Stimulated activated CD8-positive, alpha-beta memory T cell treated with anti-CD3 and anti-CD28 coated beads, Interleukin-7, amount 100 ng/mL, for 4 hours (primary cell): ENCODE measurements at places on chromosomes 3 and 15.
A peak's percentile ranks its signal among the peaks of the same experiment; 100 is the strongest.

DNA sequence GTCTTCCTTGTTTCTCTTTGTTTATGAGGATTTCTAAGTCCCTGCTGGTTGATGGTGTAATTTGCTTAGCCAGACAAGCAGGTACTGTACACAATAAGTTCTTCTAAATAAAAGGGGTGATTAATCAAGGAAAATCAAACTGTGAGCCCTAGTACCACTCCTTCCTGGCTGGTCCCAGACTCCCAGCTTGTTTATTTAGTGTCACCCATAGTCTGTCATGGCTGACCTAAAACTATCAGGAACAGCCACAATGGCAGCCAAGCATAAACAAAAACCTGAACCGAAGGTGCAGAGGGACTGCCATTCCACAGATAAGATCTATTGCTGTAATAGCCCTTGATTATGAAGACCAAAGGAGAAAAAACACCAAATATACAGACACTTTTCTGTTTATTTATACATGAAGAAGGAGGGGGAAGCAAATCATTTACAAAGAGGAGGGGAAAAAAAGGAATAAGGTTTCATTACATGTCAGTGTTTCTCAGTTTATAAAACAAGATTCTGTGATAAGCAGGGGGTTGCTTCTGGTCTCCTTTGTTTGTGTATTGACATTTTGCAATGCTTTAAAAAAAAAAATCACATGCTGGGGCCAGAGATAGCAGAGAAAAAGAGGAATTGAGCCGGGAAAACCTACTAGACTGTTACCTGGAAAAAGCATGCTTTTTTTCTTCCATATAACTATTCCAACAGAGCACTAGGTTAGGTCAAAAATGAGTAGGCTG is 182.4 kb upstream of the DPH6 start:
- no peak for DNase-seq

DNA sequence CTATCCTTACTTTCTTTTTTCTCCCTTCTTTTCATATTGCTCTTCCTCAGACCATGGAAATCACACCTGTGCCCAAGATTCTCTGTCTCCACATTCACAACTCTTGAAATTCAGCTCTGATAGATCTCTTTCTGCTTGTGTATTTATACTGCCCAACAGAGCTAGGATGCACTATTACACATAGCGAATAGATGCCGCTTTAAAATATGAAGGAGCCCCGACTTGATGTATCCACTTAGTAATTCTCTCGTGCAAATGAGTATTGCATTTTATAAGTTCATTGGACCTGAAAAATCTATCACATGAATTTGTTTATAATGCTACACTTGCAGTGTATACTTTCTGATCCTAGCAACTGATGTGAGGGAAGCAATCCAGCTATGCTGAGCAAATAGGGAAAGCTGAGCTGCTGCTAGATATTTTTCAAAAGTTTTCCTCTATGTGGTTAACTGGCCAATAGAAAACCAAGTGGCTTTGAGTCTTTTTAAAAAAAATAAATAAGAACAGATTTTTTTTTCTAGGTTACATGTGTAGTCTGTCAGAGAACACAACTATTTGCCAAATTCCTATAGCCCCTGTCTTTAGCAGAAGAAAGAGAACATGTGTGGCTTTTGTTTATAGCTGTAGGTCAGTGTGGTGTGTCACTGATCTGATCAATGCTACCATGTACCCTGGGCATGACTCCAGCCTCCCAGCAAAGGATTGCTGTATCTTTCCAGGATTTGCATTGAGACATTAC is 64.3 kb upstream of the LEKR1 start:
- DNase-seq = no peak

GRCh38 chr3:96259-96658 is 100.3 kb upstream of the CHL1 start:
- DNase-seq = no peak

GRCh38 chr3:73108750-73109149 is 47.3 kb downstream of the EBLN2 start:
- DNase-seq = no peak

DNA sequence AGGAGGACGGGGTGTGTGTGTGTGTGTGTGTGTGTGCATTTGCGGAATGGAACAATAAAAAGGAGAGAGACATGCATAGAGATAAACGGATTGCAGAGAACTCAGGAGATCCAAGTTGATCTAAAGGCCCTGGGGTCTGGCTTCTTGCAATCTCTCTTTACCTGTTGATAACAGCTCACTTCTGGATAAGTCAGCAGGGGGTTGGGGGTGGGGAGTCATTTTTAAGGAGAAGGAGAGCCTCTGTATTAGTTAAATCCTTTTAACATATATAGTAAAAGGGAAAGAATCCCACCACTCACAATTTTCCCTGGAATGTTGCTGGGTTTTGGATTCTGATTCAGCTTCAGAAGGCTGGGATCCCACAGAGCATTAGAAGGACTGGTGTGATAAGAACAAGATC is 87.5 kb upstream of the MITF start:
- DNase-seq = no peak

GRCh38 chr3:64311424-64312061 is 86.3 kb upstream of the PRICKLE2 start:
- no peak for DNase-seq

- no peak for DNase-seq
Observed at GRCh38 chr3:171165983-171166382, 139.5 kb upstream of the SLC2A2 start.

- no peak for DNase-seq
Observed at GRCh38 chr3:141540531-141540930, 53.7 kb downstream of the RASA2 start.

DNA sequence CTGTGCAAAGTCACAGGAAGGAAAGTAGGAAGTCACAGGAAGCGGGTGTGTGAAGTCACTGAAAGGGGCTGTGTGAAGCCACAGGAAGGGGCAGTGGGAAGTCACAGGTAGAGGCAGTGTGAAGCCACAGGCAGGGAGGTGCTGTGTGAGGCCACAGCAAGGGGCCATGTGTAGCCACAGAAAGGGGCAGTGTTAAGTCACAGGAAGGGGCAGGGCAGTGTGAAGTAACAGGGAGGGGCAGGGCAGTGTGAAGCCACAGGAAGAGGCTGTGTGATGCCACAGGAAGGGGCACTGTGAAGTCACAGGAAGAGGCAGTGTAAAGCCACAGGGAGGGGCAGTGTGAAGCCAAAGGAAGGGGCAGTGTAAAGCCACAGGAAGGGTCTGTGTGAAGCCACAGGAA is 36.5 kb downstream of the GASK1A start:
- DNase-seq = no peak

GRCh38 chr3:125194849-125195601 is 17.5 kb downstream of the SLC12A8 start:
- no peak for DNase-seq

- DNase-seq = no peak
Observed at GRCh38 chr3:42148982-42149432, 57.9 kb downstream of the TRAK1 start.

DNA sequence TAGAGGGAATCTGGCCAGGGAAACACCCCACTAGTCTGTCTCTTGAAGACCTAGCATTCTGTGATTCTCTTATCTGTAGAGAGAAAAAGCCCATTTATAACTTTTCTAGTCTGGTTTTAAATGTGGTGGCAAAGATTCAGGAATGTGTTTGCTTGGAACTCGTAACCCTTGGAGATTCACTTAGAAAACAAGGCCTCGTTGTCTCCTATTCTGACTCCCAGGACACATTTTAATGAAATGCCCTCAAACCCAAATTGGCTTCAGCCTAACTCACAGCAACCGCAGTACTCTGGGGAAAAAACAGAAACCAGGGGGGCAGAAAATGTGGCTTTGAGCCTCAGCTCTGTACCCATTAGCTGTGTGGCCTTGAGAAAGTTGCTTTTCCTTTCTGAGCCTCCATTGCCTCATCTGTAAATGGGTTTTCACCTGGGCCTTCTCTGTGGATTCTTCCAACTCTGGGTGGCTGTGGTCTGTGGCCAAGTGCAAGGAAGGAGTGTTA is 36.5 kb downstream of the RPLP1 start:
- DNase-seq = no peak

GRCh38 chr15:40787344-40787841 is 17.6 kb downstream of the C15orf62 start:
- DNase-seq = peak; percentile 67

GRCh38 chr3:461006-461405 is 264.4 kb downstream of the CHL1 start:
- DNase-seq = no peak

DNA sequence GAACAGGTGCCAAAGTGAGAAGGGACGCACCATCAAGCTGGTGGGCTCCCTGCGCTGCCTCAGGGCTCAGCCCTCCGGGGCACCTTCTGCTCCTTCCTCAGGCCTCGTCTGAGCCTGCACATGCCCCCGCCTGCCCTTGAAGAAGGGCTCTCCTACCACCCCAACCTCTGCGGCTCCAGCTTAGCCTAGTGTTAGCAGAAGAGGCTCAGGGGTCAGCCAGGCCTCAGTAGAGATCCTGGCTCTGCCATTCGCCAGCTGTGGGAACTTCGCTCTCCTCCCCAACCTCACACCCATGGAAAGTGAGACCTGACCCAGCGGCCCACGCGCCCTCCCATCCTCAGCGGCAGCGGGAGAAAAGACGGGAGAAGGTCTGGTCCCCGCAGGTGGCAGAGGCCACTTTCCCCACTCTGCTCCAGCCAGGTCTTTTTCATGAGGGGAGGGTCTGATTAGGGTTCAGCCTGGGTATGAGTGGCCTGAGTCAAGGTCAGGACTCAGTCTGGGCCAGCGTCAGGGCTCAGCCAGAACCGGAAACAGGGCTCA is 8.2 kb downstream of the GRIP2 start:
- no peak for DNase-seq
